ENCODE measurements at places on chromosomes 13 and 19.
A peak's percentile ranks its signal among the peaks of the same experiment; 100 is the strongest.

GRCh38 chr13:110134801-110135200 is 172.2 kb downstream of the COL4A1 start:
- H3K4me3 ChIP-seq: peak overlapping the region; percentile 48
- no peak for DNase-seq
- H3K4me1 ChIP-seq: peaks cover 61% of the 10 kb centered on the region
- no peak overlapping the region for H3K27ac ChIP-seq

DNA sequence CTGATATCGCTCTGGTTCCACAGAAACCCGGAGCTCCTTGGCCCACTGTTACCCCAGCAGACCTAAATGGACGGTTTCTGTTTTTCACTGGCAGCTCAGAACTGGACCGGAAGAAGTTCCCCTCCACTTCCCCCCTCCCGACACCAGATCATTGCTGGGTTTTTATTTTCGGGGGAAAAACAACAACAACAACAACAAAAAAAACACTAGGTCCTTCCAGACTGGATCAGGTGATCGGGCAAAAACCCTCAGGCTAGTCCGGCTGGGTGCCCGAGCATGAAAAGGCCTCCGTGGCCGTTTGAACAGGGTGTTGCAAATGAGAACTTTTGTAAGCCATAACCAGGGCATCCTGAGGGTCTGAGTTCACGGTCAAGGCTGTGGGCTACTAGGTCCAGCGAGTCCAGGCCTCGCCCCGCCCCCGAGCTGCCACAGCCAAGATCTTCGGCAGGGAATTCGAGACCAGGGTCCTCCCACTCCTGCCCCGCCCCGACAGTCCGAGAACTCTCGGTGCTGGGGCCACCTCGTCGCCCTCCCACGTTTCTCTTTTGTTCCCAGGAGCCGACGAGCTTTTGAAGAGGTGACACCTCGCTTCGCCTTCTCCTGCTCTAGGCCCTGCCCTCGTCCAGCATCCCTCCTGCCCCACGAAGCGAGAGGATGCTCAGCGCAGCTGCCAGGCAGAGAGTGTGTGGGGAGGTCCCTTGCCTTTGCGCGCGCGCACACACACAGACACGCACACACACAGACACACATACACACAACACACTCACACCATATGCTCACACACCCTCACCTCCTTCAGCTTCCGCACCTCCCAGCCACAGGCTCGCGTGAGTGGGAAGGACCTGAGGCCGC is 8.8 kb downstream of the ZIC2 start:
- peaks cover 42% of the 10 kb centered on the region for H3K4me1 ChIP-seq
- peaks cover 99% of the 10 kb centered on the region for H3K27me3 ChIP-seq
- H3K27ac ChIP-seq: no peak overlapping the region
- peaks cover 5% of the 10 kb centered on the region for H3K36me3 ChIP-seq
- DNase-seq: no peak
- H3K4me3 ChIP-seq: peak overlapping the region; percentile 63

DNA sequence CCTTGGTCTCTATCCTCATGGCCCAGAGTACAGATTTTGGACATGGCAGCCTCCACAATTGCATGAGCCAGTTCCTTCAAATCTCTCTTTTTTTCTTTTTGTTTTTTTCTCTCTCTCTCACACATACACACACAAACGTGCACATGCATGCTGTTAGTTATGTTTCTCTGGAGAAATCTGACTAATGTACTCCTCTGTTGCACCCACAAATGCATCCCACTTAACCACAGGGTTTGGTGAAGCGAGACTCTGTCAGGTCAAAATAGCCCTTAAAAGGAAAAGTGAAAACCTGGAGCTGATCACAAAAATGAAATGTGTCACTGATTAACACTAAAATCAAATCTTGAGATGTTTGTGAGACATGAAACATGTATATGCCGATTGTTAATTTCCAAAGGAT is 374.6 kb upstream of the ARGLU1 start:
- H3K27ac ChIP-seq: no peak overlapping the region
- H3K4me3 ChIP-seq: no peak overlapping the region
- no peaks in the 10 kb centered on the region for H3K36me3 ChIP-seq

DNA sequence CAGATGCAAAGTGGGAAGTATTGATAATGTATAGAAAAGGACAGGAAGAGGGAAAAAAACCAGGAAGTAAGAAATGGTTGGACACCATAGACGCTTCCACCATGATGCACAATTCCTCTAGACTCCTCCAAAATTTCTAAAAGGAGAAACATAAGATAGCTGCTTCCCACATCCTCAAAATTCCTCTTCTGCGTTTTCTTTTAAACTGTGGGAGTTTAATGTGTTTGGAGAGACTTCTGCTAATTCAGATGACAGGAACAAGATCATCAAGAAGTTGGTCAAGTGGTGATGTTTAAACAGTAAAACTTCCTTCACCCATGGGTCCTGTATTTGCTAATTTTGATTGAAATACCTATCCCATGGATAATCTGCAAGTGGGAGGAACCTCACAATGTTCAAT is 130.2 kb downstream of the IRS2 start:
- H3K27ac ChIP-seq: no peak overlapping the region
- no peaks in the 10 kb centered on the region for H3K36me3 ChIP-seq
- no peaks in the 10 kb centered on the region for H3K27me3 ChIP-seq
- no peak for DNase-seq

- H3K4me3 ChIP-seq: no peak overlapping the region
- no peaks in the 10 kb centered on the region for H3K36me3 ChIP-seq
- peaks cover 18% of the 10 kb centered on the region for H3K4me1 ChIP-seq
- H3K27me3 ChIP-seq: no peaks in the 10 kb centered on the region
- no peak for DNase-seq
These were observed 8.0 kb downstream of the ELL start for GRCh38 chr19:18513868-18514267.

DNA sequence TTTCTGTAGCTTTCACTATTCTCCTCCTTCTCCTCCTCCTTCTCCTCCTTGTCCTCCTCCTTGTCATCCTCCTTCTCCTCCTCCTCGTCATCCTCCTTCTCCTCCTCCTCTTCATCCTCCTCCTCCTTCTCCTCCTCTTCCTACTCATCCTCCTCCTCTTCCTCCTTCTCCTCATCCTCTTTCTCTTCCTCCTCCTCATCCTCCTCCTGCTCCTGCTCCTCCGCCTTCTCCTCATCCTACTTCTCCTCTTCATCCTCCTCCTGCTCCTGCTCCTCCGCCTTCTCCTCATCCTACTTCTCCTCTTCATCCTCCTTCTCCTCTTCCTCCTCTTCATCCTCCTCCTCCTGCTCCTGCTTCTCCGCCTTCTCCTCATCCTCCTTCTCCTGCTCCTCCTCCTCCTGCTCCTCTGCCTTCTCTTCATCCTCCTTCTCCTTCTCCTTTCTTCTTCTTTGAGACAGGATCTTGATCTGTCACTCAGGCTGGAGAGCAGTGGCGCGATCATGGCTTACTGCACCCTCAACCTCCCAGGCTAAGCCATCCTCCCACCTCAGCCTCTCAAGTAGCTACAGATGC is 36.3 kb downstream of the TRPM4 start:
- H3K4me3 ChIP-seq: no peak overlapping the region
- H3K36me3 ChIP-seq: no peaks in the 10 kb centered on the region
- DNase-seq: no peak
- H3K27ac ChIP-seq: no peak overlapping the region

- DNase-seq: no peak
- H3K27me3 ChIP-seq: peaks cover 20% of the 10 kb centered on the region
- H3K4me1 ChIP-seq: peaks cover 29% of the 10 kb centered on the region
- peaks cover 3% of the 10 kb centered on the region for H3K36me3 ChIP-seq
- H3K4me3 ChIP-seq: peak overlapping the region; percentile 52
These were observed 1.4 kb upstream of the KHSRP start for GRCh38 chr19:6425732-6426620.

GRCh38 chr19:13526552-13526951 is 20.3 kb upstream of the CACNA1A start:
- peak; percentile 4 for DNase-seq
- H3K27me3 ChIP-seq: peaks cover 58% of the 10 kb centered on the region
- H3K4me1 ChIP-seq: no peaks in the 10 kb centered on the region
- H3K4me3 ChIP-seq: no peak overlapping the region

- no peaks in the 10 kb centered on the region for H3K36me3 ChIP-seq
- peaks cover 37% of the 10 kb centered on the region for H3K4me1 ChIP-seq
- no peak for DNase-seq
- no peak overlapping the region for H3K27ac ChIP-seq
These were observed 90.0 kb downstream of the TEX29 start for GRCh38 chr13:111410232-111411021.

- no peaks in the 10 kb centered on the region for H3K27me3 ChIP-seq
- H3K4me1 ChIP-seq: peaks cover 9% of the 10 kb centered on the region
- no peak for DNase-seq
- no peak overlapping the region for H3K27ac ChIP-seq
- no peak overlapping the region for H3K4me3 ChIP-seq
These were observed 6.9 kb upstream of the ANGPTL8 start for GRCh38 chr19:11232555-11232954.

GRCh38 chr13:37476874-37477273 is 121.7 kb downstream of the POSTN start:
- no peak overlapping the region for H3K4me3 ChIP-seq
- H3K27me3 ChIP-seq: no peaks in the 10 kb centered on the region

GRCh38 chr13:48615049-48615448 is 38.7 kb upstream of the CYSLTR2 start:
- no peaks in the 10 kb centered on the region for H3K27me3 ChIP-seq
- DNase-seq: no peak
- peaks cover 2% of the 10 kb centered on the region for H3K36me3 ChIP-seq
- H3K4me3 ChIP-seq: no peak overlapping the region
- no peaks in the 10 kb centered on the region for H3K4me1 ChIP-seq

GRCh38 chr19:48674921-48675824 is 2.4 kb upstream of the NTN5 start:
- H3K4me3 ChIP-seq: peak overlapping the region; percentile 29
- H3K27ac ChIP-seq: peak overlapping the region; percentile 86
- no peaks in the 10 kb centered on the region for H3K27me3 ChIP-seq
- H3K4me1 ChIP-seq: peaks cover 25% of the 10 kb centered on the region
- DNase-seq: peak; percentile 88

- H3K36me3 ChIP-seq: no peaks in the 10 kb centered on the region
- peaks cover 4% of the 10 kb centered on the region for H3K4me1 ChIP-seq
- no peak overlapping the region for H3K27ac ChIP-seq
These were observed 31.1 kb downstream of the COMP start for GRCh38 chr19:18759995-18760426.

DNA sequence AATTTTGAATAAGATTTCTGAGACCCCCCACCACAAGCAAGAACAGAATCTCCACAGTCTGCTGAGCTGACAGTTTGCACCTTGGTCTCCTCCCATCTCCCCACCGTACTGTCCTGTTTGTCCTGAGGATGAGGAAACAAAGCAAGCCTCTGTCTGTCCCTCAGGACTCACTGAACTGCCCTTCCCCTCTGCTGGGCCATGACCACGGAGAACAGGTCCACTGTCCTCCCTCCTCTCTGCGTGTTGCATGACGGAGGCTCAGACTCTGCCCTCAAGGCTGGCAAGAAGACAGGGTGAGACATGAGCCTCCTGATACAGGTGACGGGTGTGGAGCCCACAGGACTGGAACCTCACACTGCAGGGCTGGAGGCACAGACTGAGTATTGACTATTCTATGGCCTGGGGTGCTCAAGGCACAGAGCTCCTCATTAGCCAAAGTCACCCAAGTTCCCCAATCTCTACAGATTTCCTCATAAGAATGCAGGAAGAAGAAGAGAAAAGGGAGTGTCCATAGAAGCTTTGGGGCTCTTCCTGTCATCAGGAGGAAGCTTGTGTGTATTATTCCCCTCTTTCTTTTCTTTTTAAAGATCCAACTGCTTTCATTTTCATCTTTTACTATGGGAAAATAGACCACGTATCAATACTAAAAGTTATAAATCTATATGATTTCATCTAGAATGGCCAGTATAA is 22.4 kb upstream of the RGCC start:
- H3K4me1 ChIP-seq: no peaks in the 10 kb centered on the region
- no peak for DNase-seq
- no peaks in the 10 kb centered on the region for H3K36me3 ChIP-seq
- H3K27me3 ChIP-seq: no peaks in the 10 kb centered on the region

DNA sequence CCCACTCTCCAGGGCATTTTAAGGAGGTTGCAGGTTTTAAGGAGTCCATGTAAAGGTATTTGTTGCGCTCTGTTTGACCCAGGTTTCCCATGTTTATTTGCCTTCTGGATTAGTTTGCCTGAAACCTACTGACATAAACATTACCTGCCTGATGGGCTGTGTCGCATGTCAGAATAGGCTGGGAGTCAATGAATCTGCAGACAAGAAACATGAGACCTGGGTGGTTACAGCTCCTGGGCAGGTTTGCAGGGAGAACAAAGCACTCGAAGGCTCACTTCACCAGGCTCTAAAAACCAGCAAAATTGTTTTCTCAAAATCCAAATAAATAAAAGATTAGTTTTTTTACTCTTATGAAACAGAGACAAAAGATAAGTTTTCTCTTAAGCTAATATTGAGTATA is 114.4 kb upstream of the SERTM1 start:
- H3K27ac ChIP-seq: no peak overlapping the region
- no peak for DNase-seq
- no peaks in the 10 kb centered on the region for H3K36me3 ChIP-seq
- no peak overlapping the region for H3K4me3 ChIP-seq

DNA sequence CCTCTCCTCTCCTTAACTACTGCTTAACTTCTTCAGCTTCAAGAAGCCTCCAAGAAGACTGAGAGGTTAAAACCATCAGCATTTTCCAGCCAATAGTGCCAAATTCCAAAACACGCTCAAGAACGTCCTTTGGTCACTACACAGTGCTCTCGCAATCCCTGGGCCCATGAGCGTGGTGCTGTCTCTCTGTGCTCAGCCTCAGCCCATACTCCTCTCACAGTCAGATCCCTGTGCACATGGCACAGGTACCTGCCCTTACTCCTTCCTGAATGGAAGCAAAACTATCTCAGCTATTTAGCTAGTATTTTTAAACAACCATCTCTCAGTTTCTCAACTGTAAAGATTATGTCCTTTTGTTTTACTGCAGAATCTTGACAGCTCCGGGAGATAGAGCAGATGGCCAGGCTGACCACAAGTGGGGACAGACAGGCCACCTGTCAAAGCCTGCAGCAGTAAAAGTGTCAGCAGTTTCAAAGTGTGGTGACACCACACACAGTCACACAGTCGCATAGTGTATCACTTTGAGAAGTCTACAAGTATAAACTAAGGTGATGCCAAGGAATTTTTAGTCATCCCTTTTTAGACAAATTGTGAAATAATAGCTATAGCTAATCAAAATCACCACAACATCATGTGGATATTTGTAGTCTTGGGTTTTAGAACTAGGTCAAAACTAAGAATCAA is 35.7 kb downstream of the DZIP1 start:
- H3K27me3 ChIP-seq: no peaks in the 10 kb centered on the region
- H3K36me3 ChIP-seq: peaks cover 12% of the 10 kb centered on the region

GRCh38 chr19:49338023-49338677 is 2.9 kb downstream of the CD37 start:
- H3K27me3 ChIP-seq: peaks cover 26% of the 10 kb centered on the region
- H3K36me3 ChIP-seq: peaks cover 20% of the 10 kb centered on the region
- H3K27ac ChIP-seq: no peak overlapping the region
- no peak for DNase-seq
- peaks cover 38% of the 10 kb centered on the region for H3K4me1 ChIP-seq
